ENCODE measurements at places on chromosomes 5 and 9. TPM values are rescaled to one million over a fixed set of nuclear protein-coding genes. Genes with fewer than 3 reads are reported as not detected.

GRCh38 chr9:14310311-14310710, 3.6 kb downstream of the NFIB start:
- peaks cover 17% of the 10 kb centered on the region for H3K4me1 ChIP-seq
- H3K4me3 ChIP-seq, result no peak overlapping the region
- H3K27ac ChIP-seq, result no peak overlapping the region
- H3K27me3 ChIP-seq, result peaks cover 52% of the 10 kb centered on the region

DNA sequence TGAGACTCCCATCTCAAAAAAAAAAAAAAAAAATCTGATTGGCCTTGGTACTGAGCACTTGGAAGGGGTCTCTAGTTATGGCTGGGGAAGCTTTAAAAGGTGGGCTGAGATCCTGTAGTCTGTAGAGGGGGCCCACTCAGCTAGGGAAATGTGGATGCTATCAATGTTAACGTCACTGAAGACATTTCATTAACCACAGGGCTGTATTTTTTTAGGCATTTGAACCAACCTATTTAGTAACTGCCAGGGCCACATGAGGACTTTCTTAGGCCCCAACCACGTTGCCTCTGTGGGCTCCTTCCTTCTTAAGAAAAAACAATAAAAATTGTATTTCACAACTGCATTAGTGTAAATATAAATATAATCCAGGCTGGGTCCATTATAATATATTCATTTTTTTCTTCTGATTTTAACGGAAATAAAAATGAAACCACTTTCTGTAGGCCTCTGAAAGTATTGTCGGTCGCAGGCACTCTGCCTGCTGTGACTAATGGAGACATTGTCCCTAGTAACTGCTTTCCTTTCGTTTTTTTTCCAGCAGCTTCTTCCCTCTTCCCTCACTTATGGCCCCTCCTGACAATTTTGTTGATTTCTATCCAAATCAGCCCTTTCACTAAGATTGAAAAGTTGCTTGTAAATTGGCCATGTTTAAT, 71.6 kb downstream of the GCNT1 start:
- no peaks in the 10 kb centered on the region for H3K27me3 ChIP-seq
- no peaks in the 10 kb centered on the region for H3K36me3 ChIP-seq
- H3K4me1 ChIP-seq, result peaks cover 15% of the 10 kb centered on the region
- DNase-seq, result no peak

TMEM215 gene
- not detected for total RNA-seq

MARVELD2 gene
- 0.40 TPM for total RNA-seq

CARD9 gene
- total RNA-seq, result 2.4 TPM

DNA sequence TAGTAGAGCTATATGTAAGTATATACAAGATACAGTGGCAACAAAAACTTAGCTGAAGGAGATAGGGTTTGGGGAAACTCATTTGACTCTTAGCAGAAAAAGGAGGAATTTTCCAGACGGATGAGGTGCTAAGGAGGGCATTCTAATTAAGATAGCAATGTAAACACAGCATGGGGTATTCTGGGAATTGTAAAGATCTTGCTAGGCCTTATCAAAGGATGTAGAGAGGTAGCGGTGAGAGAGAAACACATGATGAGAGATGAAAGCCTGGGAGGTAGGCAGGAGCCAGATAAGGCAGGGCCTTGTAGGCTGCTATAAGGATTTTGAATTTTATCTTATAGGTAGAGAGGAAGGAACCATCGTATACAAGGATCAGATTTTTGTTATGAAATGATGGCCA, 106.6 kb upstream of the KCNN2 start:
- DNase-seq, result no peak
- no peak overlapping the region for H3K4me3 ChIP-seq
- H3K27me3 ChIP-seq, result no peaks in the 10 kb centered on the region
- H3K36me3 ChIP-seq, result no peaks in the 10 kb centered on the region
- no peaks in the 10 kb centered on the region for H3K4me1 ChIP-seq

DNA sequence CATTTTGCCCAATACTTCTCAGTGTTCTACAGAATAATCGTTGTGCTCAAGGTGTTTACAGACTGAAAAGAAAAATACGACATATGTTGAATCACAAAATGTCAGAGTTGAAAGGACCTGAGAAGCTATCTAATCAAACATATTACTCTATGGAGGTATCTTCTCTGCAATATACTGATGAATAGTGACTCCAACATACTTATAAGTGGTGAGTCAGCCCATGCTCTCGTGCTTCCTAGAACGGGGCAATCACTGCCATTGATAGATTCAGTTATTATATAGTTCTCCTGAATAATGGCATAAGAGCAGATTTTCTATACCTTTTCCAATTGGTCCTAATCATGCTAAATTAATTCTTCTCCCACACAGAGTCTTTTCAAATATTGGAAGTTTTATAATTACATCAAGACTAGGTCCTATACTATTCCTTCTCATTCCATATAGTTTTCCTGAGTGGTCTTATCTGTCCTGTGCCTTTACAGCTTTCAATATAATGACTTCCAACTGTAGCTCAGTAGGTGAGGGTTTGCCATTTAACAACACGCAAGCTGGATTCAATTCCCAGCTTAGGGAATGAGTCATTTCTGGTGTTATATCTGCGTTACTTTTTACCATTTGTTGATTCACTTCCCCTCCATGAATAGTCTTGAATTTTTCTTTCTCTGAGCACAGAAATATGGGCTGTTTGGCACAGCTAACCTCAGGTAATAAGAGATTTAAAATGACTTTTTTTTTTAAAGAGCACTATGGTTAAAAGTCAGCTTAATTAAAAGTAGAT, 81.1 kb downstream of the PLK2 start:
- no peak overlapping the region for H3K27ac ChIP-seq
- DNase-seq, result no peak
- H3K36me3 ChIP-seq, result peaks cover 2% of the 10 kb centered on the region
- H3K4me3 ChIP-seq, result no peak overlapping the region

DNA sequence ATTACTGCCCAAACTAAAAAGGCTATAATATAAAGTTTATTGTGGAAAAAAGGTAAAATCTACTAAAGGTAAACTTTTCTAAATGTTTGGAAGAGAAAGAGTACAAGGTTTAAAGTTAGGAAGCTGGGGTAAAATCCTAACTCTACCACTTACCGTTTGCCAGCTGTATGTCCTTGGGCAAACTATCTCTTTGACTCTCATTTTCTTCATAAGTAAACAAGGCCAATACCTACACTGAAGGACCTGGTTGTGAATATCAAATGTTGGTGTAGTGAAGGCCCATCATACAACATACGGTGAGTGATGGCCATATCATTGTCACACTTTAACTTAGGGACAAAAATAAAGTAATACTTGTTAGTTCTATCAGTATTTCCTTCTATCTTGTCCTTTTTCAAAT, 34.9 kb downstream of the ABHD17B start:
- no peaks in the 10 kb centered on the region for H3K27me3 ChIP-seq
- no peak overlapping the region for H3K27ac ChIP-seq
- no peaks in the 10 kb centered on the region for H3K4me1 ChIP-seq
- no peak overlapping the region for H3K4me3 ChIP-seq
- H3K36me3 ChIP-seq, result peaks cover 27% of the 10 kb centered on the region
- DNase-seq, result no peak
